ENCODE measurements at places on chromosomes 1 and 21. TPM values are rescaled to one million over a fixed set of nuclear protein-coding genes. Genes with fewer than 3 reads are reported as not detected.

The CLEC20A gene
- total RNA-seq = not detected

The RIPPLY3 gene
- total RNA-seq = not detected

The SH3BGR gene
- total RNA-seq = 13.8 TPM

The IL19 gene
- not detected for total RNA-seq

The KCNQ4 gene
- 0.05 TPM for total RNA-seq

The SLC1A7 gene
- 0.19 TPM for total RNA-seq

The CACNA1E gene
- 0.04 TPM for total RNA-seq

The C1orf115 gene
- total RNA-seq = 0.68 TPM

The MAP10 gene
- 0.56 TPM for total RNA-seq

The ZFP69 gene
- 7.2 TPM for total RNA-seq

The CD1B gene
- not detected for total RNA-seq

The SYTL1 gene
- total RNA-seq = 3.1 TPM

The TTC39A gene
- total RNA-seq = 1.6 TPM

The MTARC1 gene
- 0.16 TPM for total RNA-seq

The PDC gene
- not detected for total RNA-seq

The C8A gene
- total RNA-seq = not detected

The PDPN gene
- total RNA-seq = 0.80 TPM

The AZIN2 gene
- 10.0 TPM for total RNA-seq

The DPT gene
- total RNA-seq = not detected

The FAM72A gene
- 21.3 TPM for total RNA-seq

The CFAP141 gene
- not detected for total RNA-seq

The SYNC gene
- total RNA-seq = 8.9 TPM

The BCL2L15 gene
- 0.79 TPM for total RNA-seq

The MROH9 gene
- total RNA-seq = not detected

The ZFP69B gene
- 10.3 TPM for total RNA-seq
